Left ventricle myocardium superior (tissue), 1 donor: ENCODE measurements at places on chromosomes 3 and 15.

- no peak for DNase-seq
Observed at GRCh38 chr3:184776916-184777315, 35.0 kb upstream of the VPS8 start.

- peak; percentile 94 for DNase-seq
Observed at GRCh38 chr3:131026321-131027151, at the start of the genes ASTE1 and NEK11. Gene ASTE1, minus strand, starts transcription at chr3:131026825. Its CDS starts 1,519 bp downstream, at chr3:131025306. Gene NEK11, plus strand, starts transcription at chr3:131026877. Its CDS starts 2,832 bp downstream, at chr3:131029709.

GRCh38 chr15:44584162-44584749 lies 47.3 kb downstream of the EIF3J start:
- peak; percentile 57 for DNase-seq

GRCh38 chr3:82633319-82633718 lies 871.9 kb upstream of the GBE1 start:
- no peak for DNase-seq

GRCh38 chr3:114308377-114308776 lies 14.5 kb downstream of the TIGIT start:
- DNase-seq, result no peak

- DNase-seq, result no peak
Observed at GRCh38 chr3:54564374-54564925, 363.4 kb downstream of the LRTM1 start.

DNA sequence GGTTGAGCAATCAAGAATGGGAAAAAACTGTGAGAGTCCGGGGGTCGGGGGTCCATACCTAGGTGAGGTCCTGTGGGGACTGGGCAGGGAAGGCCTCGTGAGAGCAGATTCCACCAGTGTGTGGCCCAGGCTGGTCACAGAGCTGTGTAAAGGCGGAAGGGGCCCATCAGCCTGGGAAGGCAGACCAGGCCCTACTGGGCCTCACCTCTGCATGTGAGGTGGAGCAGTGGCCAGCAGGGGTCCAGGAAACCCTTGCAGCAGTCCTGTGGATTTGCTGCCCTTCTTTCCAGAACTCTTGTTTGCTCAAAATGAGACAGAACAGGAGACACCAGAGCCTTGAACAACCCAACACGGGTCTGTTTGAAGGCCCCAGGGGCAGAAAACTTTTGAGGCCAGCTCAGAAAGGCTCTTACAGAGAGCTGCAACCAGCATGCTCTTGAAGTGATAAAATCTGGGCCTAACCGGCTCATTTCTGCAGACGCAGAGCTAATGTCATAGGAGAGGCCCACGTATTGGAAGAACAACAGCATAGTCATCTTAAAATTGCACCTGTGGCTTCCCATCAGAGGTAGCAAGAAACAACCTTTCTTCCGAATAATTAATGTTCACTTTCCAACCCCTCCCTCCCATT lies 30.3 kb upstream of the HHATL start:
- no peak for DNase-seq

DNA sequence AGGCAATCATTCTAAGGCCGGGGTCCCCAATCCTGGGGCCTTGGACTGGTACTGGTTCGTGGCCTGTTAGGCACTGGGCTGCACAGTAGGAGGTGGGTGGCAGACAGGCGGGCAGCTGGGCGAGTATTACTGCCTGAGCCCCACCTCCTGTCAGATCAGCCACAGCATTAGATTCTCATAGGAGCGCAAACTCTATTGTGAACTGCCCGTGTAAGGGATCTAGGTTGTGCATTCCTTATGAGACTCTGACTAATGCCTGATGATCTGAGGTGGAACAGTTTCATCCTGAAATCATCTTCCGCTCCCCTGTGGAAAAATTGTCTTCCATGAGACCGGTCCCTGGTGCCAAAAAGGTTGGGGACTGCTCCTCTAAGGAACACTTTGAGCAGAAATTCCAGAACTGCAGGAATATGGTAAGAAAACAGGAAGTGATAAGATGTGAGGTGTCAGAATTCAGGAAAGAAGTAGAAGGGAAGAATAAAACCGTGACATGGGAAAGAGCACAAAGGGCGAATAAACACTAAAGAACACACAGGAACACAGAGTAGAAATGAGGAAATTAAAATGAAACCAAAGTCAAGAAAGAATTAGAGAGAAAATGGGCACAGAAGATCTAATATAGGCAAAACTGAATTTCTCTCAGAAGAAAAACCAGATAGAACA lies 57.6 kb downstream of the PDCD6IP start:
- DNase-seq, result no peak

- DNase-seq, result no peak
Observed at GRCh38 chr3:162112719-162113118, 616.1 kb downstream of the OTOL1 start.

GRCh38 chr3:169244119-169244864 lies 419.2 kb downstream of the MECOM start:
- DNase-seq, result no peak
